Stimulated activated CD4-positive, alpha-beta T cell treated with anti-CD3 and anti-CD28 coated beads, Interleukin-12 subunit alpha, Interleukin-12 subunit beta, amount 100 ng/mL, for 24 hours (primary cell): ENCODE measurements at places on chromosomes 12 and 14.

GRCh38 chr12:4243091-4243490 lies 30.5 kb upstream of the CCND2 start:
- DNase-seq: no peak

DNA sequence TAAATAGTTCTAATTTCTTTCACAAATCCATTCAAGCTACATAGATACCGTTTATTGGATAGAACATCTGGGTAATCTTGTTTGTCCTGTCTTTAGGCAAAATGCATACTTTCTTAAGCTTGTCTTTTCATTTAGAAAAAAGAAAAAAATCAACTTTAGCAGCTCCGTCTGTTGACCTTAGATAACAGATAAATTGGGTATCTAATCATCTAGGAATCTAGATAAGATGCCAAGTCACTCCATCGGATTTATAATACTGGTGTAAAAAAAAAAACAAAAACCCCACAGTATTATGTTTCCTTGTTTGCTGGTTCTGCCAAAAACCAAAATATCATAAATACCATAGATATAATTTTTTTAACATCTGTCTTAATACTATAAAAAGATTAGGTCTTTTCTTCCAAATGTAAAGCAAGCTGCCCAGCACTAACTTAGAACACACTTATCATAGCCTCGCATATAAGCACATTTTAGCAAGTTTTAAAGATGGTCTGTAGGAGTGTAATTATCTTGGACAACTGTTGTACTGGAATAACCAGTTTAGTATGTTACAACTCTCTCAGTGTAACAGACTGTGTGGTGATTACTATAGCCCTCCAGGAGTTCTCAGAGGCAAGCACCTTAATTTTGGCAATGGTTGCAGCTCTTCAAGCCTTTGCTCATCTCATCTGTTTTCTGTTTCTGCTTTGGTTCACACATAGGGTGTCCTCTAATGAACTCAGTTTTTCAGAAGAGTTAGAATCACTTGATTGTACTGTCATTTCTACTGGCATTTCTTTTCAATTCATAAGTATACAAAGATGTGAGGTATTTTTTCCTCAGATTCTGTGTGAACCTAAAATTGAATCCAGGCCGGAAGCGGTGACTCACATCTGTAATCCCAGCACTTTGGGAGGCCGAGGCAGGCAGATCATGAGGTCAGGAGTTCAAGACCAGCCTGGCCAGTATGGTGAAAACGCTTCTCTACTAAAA lies 83.1 kb downstream of the ANO6 start:
- no peak for DNase-seq

DNA sequence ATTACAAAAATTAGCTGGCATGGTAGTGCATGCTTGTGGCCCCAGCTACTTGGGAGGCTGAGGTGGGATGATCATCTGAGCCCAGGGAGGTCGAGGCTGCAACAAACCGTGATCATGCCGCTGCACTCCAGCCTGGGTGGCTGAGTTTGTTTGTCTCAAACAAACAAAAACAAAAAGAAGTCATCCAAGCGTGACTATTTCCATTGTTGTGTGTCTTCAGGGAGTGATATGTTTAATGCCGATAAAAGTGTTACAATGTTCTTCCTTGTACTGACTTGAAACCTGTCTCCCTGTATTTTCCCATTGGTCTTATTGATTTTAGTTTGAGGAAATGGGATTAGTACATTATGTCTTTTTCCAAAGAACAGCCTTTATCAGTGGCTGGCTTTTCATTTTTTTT lies 75.6 kb upstream of the USP44 start:
- no peak for DNase-seq

DNA sequence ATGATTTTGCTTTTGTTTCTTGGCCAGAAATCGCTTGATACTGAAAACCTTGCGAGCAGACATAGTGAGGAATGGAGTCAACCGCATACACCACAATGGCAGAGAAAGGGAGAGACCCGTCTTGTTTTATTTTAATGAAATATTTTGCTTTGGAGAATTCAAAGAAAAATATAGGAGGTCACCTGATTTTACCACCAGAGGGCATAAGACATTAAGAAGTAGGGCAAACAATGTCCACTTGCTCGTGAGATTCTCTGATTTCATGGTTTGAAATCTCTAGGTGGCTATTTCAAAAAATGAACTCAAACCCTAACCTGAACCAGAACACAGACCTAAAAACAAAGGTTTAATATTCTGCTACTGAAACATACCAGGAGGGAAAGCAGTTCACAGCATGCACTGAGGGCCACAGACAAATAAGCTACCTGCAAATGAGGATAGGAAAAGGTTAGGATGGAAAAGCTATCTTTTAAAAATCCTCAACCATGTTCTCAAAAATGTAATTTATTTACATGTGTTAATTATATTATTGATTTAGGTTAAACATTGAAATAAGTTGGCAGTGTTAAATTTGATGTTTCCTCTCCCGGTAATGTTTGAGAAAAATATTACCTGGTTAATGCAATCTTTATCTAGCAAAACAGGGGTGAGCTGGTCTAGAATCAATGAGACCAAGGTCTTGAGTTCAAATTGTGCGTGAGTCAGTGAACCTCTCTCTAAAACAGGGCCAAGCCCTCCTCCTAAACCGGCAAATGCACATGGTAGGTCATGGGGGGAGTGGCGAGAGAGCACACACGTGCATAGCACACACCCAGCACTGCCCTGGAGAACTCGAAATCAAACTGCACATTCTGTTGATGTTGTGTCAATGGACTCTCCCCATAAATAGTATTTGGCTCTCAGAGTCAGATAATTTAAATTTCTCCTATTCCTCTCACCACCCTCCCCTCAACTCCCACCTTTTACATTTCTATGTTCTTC lies 12.5 kb downstream of the IFNG-AS1 start:
- DNase-seq: no peak

GRCh38 chr12:84696281-84696680 lies 216.3 kb downstream of the SLC6A15 start:
- no peak for DNase-seq

DNA sequence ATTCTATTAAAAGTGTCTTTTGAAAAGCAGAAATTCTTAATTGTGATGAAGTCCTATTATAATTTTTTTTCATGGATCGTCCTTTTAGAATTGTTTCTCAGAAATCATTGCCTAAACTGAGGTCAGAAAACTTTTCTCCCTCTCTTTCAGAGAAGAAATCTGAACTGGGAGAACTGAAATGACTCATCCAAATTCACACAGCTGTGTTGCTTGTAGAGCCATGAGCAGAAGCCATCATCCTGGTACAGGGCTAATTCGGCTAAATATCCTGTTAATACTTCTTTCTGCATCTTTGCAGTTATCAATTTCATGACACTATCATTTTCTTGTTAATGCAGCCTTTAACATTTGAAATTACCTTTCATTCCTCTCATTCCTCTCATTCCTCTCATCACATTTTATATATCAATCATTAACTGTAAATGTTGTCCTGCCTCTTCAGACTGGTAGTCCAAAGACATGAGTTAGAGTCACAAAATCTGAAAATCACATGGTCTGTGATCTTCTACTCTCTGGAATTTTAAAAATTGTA lies 15.5 kb downstream of the SLC15A5 start:
- no peak for DNase-seq

GRCh38 chr12:127943481-127944210 lies 323.3 kb upstream of the TMEM132C start:
- DNase-seq: no peak
